ENCODE measurements at places on chromosomes 2 and 18.

GRCh38 chr18:34023471-34023870 lies 201.2 kb downstream of the NOL4 start:
- DNase-seq = no peak

- DNase-seq = no peak
Observed at GRCh38 chr2:85170938-85171475, 37.8 kb downstream of the TCF7L1 start.

DNA sequence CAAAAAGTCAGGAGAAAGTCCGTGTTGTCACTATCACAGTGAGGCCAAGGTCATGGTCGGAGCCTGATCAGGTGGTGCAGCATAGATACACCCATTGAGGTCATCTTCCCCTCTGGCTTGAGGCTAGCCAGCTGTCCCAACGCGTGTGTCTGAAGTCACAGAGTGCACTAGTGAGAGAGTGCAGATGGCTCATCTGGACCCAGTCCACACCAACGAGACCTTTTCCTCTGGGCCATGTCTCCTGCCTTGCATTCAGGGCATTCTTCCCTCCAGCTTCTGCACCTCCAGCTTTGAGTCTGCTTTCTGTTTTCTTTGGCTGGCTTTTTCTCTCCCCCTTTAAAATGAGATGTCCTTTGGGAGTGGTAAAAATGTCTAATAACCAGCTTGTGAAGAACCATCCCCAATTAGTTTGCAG lies 146.9 kb downstream of the TDRD15 start:
- DNase-seq = no peak

- no peak for DNase-seq
Observed at GRCh38 chr2:48993576-48993975, 160.7 kb downstream of the FSHR start.

GRCh38 chr2:2909086-2910035 lies 468.3 kb downstream of the EIPR1 start:
- no peak for DNase-seq

DNA sequence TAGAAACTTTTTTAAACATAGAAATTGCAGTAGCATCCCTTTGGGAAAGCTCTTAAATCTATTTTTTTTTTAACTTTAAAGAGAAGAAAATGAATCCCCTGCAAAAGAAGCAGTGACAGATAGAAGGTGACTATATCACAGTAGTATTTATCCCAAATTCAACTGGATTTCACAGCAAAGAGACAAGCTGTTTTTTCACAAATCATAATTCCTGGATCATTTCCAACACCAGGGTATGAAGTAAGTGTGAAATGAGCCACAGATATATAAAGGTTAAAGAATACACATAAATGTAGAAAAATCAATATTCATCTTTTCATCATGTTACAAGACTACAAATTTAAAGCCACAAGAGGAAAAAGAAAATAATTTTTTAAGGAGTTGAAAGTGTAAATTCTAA lies 1404.9 kb upstream of the NXPH2 start:
- DNase-seq = no peak

GRCh38 chr18:39825485-39826150 lies 2129.4 kb upstream of the PIK3C3 start:
- DNase-seq = no peak

DNA sequence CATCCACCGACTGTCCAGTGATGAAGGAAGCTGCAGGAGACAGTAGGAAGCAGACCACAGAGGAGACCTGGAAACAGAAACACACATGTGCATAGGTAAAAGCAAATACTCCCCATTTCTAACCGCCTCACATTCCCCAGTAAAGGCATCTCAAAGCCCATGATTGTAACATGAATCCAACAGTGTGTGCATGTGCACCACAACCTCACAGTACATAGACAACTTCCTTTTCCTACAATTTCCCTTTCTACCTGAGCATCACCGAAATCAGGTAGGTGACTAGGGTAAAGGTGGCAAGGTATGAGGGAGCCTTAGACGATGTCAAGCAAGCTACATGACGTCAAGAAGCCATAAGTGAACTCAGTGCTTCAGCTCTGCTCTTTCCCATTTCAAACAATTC lies 30.6 kb upstream of the MREG start:
- no peak for DNase-seq

- no peak for DNase-seq
Observed at GRCh38 chr2:134420259-134420658, 166.4 kb downstream of the MGAT5 start.

GRCh38 chr2:31428001-31428418 lies 13.5 kb upstream of the XDH start:
- no peak for DNase-seq

DNA sequence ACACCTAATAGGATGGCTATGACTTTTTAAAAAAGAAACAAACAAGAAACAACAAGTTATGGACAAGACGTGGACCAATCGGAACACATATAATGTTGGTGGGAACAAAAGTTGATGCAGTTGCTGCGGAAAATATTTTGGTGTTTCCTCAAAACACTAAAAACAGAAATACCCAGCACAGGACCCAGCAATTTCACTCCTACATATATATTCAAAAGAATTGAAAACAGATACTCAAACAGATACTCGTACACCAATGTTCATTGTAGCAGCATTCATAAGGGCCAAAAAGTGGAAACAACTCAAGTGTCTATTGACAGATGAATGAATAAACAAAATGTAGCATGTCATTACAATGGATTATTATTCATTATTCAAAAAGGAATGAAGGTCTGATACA lies 12.1 kb downstream of the CCDC141 start:
- DNase-seq = no peak

GRCh38 chr2:134336352-134336751 lies 82.5 kb downstream of the MGAT5 start:
- DNase-seq = no peak

GRCh38 chr2:138432971-138433370 lies 68.6 kb upstream of the SPOPL start:
- DNase-seq = no peak

GRCh38 chr2:120794716-120795115 lies 59.0 kb downstream of the GLI2 start:
- DNase-seq = no peak

DNA sequence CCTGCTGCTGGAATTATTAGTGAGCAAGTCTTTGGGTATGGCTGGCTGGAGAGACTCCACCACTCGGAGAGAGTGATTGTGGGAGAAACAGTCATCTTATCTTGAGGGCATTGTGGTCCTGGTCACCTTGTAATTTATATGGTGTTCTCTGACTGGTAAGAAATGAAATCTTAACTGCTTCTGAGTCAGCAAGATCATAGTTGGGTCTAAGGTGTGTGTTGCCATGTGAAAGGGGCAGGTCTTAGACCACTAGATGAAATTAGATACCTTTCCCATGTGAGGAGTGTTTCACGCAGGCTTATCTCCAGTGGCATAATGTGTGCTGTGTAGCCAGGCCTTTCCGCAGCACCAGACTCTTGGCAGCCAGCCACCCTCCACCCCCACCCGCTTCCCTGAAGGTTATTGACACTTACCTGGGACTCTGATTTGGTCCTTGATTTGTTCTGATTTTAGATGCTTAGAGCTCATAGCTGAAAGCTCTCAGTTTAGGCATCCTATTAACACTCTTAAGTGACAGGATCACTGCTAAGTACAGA lies 7.7 kb downstream of the MAPRE3 start:
- DNase-seq = no peak

DNA sequence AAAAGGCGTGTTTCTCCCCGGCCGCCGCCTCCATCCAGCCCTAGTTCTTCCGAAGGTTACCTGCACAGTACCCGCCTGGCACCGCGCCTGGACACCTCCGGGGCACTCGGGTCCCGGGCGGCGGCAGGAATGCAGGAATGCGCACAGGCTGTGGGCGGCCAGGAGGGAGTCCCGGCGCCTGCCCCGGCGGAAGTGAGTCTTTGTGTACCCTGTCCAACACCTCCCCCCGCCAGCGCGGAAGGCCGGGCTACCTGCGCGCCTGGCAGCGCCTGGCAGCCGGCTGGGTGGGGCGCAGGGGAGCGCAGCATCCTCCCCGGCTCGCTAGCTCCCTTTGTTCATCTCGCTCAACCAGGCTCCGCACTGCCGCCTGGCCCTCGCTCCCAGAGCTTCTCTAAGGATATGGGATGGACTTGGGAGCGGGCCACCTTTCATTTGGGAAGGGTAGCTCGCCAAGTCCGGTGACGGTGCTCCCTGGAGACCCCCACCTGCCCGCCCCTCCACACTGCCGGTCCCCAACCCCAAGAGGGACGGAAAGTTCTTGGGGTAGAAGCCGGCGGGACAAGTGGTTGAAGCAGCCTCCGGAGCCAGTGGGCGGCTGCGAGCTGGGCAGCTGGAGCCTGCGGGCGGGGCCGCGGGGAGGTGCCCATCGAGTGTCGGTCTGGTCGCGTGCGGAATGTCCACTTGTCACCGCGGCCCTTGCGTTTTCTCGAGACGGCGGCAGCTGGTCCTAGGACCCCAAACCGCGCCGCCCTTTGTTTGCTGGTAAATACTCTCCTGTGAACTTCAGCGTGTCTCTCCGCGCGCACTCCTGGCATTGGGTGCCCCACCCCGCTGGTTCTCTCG lies 1.2 kb upstream of the ST6GAL2 start:
- no peak for DNase-seq

GRCh38 chr2:61771904-61772845 lies 81.7 kb downstream of the FAM161A start:
- DNase-seq = no peak

DNA sequence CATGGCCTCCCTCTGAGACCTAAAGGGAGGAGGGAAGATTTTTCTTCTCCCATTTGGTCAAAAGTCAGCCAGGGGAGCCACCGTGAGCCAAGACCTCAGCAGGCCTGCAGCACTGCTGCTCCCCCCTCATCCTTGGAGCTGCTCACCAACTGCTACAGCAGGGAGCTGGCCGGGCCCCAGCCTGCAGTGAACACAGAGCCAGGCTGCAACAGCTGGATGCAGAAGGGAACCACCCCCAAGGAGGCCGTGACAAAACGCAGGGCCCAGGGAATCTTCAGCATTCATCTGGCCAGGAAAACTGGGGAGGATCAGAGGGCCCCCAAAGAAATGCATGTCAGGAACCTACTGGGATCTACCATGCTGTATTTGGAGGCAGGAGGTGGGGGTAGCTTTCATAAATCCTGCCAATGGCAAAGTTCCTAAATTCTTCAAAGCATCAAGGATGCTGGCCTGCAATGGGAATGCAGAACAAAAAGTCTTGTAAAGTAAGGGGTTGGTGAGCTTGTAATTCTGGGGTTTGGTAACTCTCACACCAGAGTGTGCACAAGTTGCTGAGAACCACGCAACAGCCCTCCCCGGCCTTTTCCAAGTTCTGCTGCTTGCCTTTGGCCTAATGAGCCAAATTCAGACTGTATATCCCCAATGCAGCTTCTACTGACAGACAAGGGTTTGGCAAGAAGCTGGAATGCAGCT lies 61.0 kb downstream of the CACNB4 start:
- no peak for DNase-seq

DNA sequence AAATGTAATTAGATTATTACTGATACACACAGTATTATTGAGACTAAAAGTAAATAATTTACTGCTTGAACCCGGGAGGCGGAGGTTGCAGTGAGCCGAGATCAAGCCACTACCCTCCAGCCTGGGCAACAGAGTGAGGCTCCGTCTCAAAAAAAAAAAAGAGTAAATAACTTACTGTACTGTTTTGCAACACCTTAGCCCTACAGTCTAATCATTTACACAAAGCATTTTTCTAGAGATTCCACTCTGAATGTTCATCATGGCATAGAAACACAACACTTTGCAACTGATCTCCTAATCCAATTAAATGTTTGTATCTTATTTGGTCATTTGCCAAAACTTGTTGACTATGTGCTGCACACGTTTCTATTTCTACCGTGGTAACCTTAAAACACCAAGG lies 23.4 kb upstream of the RMP24 start:
- DNase-seq = no peak

GRCh38 chr2:85542777-85543176 lies 3.8 kb downstream of the MAT2A start:
- DNase-seq = no peak

- DNase-seq = no peak
Observed at GRCh38 chr2:207953354-207953753, 72.0 kb downstream of the PLEKHM3 start.

DNA sequence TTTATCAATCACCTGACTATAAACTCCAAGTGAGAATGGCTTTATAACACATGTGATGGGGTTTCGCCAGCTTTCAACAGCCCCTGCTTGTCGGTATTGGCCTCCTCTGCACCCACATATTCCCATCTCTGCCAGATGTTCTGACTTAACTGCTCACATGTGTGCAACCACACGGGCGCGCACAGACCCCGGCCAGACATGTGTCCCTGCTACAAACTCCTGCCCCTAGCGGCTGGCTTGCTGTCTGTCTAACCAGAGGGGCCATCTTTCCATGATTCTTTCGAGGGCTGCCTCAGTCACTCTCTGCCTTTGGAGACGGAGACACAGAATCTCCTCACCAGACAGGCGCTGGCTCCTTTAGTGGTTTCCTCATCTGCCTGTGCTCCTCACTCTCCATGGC lies 15.3 kb downstream of the STON1 start:
- no peak for DNase-seq

GRCh38 chr18:66438711-66439536 lies 165.0 kb downstream of the CDH19 start:
- no peak for DNase-seq

DNA sequence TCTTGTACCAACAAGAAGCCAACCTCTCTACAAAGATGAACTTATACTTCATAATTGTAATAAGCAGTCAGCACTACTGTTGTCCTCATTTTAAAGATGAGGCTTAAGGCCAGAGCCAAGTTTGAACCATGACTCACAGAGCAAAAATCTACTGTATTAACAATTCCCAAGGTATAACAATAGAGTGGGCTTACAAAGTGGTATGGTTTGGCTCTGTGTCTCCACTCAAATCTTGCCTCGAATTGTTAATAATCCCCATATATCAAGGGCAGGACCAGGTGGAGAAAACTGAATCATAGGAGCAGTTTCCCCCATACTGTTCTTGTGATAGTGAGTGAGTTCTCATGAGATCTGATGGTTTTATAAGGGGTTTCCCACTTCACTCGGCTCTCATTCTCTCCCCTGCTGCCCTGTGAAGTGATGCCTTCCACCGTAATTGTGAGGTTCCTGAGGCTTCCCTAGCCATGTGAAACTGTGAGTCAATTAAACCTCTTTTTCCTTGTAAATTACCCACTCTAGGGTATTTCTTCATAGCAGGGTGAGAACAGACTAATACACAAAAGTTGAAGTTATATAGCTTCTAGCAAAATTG lies 19.5 kb downstream of the MRPL44 start:
- DNase-seq = no peak

DNA sequence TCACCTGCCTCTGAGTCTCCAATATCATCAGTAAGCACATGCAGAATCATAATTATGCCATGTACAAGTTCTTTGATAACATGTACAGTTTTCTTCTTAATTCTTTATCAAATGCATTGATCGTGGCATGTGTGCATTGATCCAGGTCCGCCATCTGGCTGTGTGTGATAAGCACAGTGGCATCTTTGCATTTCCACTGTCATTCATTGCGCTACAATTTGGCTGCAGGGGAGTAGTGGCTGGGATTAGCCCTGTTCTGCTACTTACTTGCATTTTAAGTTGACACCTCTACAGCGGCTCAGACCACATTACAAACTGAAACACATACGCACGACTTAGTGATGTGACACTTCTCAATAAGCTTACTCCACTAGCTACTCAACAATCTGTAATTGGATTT lies 83.6 kb upstream of the OTX1 start:
- DNase-seq = no peak

- DNase-seq = no peak
Observed at GRCh38 chr2:96903318-96903717, 33.4 kb upstream of the SEMA4C start.

GRCh38 chr2:24915796-24916195 lies 4.2 kb downstream of the ADCY3 start:
- DNase-seq = no peak

Measured in effector memory CD4-positive, alpha-beta T cell (primary cell).